Stimulated activated CD4-positive, alpha-beta T cell treated with anti-CD3 and anti-CD28 coated beads, Interleukin-2, amount 100 ng/mL, for 24 hours (primary cell): ENCODE measurements at places on chromosomes 6 and 20.

DNA sequence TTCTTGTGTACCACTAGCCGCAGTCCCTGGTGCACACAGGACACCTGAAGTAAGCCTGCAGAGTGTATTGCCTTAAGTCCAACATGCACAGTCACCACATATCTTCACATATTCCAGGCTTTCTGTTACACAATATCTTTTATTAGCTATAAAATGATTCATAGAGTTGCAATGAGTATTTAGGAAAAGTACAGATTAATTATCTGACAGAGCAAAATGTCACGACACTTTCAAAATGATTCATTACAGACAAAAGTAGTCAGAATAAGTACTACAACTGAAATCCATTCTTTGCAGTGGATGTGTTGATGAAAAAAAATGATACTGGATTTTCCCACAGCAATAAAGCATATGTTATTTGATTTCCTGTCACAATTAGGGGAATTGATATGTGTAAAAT, 199.5 kb upstream of the ASCC3 start:
- no peak for DNase-seq

GRCh38 chr6:28743271-28743789, 180.5 kb downstream of the TRIM27 start:
- DNase-seq, result no peak

- DNase-seq, result no peak
Observed at GRCh38 chr6:157570104-157570503, 189.1 kb downstream of the ZDHHC14 start.

DNA sequence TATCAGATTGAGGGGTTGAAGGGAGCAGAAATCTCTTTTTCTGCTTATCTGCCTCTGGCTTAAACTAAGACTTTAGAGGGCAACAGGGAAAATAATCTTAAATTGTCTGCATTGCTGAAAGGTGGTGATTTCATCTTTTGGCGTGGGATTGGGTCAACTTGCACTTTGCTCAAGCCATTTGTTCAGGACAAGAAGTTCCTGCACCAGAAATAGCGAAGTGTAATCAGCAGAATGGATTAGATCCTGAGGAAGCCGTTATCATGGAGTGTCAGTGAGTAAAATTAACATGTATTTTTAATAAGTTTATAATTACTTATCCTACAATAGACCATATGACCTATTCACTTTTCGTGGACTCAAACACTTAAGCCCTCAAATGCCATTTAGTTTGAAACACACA, 249.3 kb downstream of the CD83 start:
- DNase-seq, result no peak

DNA sequence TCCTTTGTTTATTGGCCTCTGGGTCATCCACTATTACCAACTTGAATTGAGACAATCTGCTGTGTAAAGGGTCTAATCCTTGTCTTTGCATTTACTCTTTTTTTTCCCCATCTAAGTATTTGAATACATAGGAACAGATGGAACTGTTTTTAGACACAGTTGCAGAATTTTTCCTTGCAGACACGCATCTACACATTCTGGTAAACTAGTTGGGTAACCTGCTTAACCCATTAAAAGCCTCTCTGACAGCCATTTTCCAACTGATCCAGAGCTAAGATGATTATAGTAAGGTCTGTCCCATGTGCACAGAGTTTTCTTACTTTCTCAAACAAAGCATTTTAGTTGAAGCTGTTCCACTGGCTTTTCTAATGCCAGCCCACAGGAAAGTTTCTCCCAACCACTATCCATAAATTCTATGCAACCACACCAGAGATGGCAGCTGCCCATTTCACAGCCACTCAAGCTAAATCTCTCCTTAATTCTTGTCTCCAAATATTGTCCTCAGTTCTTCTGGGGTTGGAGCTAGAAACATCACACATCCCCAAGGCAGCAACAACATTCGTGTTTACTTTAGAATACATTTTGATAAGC, 492.1 kb downstream of the MAFB start:
- DNase-seq, result no peak

GRCh38 chr20:21106171-21107017, at the start of gene LINC00237:
TSS of gene LINC00237 (minus strand) at chr20:21106358.
- no peak for DNase-seq

DNA sequence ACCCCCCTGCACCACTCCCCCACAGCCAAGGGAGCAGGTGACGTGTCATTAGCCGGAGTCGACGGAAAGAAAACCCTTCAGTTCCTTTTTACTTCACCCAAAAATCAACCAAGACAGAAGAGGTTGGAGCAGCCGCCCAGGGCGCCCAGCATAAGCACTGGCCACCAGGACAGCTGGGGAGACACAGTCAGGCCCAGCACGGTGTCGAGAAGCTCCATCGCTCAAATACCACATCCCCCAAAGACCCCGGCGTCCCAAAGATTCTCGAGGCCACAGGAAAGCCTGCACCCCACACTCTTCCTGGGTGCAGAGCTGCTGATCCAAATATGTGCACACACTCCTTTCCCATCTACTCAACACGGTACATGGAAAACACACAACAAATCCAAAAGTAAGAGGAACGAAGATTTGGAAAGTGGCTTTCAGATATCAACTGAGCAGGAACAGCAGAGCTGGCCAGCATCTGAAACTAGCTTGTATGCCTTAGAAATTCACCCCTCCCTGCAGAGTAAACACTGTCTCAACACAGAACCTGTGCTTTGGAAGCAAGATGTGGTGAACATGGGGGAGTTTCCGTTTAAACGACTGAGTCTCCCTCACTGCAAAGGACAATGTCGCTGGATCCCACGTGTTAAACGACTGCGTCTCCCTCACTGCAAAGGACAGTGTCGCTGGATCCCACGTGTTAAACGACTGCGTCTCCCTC, 54.6 kb downstream of the DLL1 start:
- DNase-seq, result no peak

DNA sequence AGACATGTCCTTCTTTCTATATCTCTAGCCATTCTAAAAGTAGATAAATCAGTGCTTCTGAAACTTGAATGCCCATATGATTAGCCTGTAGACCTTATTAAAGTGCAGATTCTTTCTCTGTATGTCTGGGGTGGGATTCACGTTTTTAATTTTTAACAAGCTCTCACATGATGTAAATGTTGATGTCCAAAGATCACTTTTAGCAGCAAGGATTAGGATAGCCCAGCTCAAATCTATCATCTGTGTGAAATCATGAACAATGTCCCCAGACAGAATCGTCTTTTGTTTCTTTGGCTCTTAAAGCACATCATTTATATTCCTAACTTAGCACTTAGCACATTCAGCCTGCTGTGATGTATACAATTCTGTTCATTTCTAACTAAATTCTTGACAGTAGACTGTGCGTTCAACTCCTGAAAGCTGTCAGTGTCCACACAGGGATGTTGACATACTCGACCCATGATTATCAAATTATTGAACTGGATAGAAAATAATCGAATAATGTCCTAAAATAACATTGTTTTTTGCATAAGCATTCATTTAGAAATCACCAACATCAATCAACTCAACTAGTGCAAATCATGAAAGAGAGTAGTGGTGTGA, 102.1 kb upstream of the MLIP start:
- no peak for DNase-seq

GRCh38 chr6:36038120-36038876, 10.7 kb downstream of the MAPK14 start:
- no peak for DNase-seq

- DNase-seq, result no peak
Observed at GRCh38 chr6:105596284-105596755, 193.4 kb upstream of the PREP start.

GRCh38 chr6:19752746-19753145, 84.4 kb upstream of the ID4 start:
- no peak for DNase-seq

- no peak for DNase-seq
Observed at GRCh38 chr20:59299945-59300332, 472 bp upstream of the EDN3 start.

DNA sequence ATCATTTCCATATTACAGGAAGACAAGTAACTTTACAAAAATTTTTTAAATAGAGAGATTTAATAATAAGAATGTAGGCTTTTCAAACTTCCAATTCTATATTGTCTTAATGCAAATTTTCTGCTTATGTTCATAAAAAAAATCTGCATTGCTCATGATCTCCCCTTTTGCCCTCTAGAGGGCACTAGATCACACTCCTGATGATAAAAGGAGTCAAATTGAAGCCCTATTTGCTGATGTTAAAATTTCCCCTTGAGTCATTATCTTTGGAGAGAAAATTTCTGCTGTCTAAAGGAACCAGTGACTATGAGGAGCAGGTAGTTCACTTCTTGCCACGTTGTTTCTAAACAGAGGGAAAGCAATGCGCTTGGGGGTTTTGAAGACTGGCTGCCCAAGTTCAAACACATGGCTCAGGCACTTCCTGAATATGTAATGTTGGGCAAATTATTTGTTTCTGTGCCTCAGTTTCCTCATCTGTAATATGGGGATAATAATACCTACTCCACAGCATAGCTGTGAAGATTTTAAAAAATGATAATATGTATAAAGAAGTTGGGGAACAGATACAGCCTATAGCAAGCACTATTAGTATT, 874.2 kb downstream of the TFAP2A start:
- DNase-seq, result no peak

DNA sequence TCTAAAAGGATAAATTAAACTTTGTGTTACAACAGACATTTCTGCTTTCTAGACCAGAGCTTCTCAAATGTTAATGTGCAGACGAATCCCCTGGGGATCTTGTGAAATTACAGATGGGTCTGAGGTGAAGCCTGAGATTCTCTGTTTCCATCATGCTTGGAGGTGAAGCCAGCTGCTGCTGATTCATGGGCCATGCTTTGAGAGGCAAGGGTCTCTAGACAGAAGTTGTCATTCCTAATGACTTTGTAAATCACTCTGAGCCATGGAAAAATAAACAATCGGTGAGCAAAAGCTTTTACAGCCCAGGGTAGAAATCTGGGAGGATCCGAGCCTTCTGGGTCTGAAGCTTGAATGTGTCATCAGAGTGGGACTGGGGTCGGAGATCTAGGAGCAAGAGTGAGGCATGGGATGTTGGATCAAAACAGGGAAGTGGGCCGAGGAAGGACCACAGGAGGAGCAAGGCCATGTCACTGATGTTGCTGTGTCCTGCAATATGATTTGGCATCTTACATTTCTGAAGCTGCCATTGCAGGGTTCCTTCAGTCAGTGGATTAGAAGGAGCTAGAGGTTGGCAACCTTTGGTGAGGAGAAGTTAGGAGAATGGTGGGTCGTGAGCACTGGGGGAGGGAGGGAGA, 77.3 kb downstream of the TRMT11 start:
- DNase-seq, result no peak

- DNase-seq, result no peak
Observed at GRCh38 chr6:150694889-150695288, 95.2 kb downstream of the PLEKHG1 start.

- no peak for DNase-seq
Observed at GRCh38 chr6:90347411-90347851, 50.8 kb upstream of the BACH2 start.

GRCh38 chr6:104601131-104601651, 258.5 kb downstream of the HACE1 start:
- no peak for DNase-seq

- DNase-seq, result no peak
Observed at GRCh38 chr6:6753301-6753700, 164.8 kb downstream of the LY86 start.

GRCh38 chr6:148657048-148657447, 89.8 kb upstream of the UST start:
- DNase-seq, result no peak

- no peak for DNase-seq
Observed at GRCh38 chr20:62558779-62559178, 83.0 kb upstream of the GATA5 start.

GRCh38 chr6:18148304-18149025, 6.4 kb downstream of the TPMT start:
- no peak for DNase-seq

GRCh38 chr20:13262302-13262650, 41.2 kb downstream of the ISM1 start:
- DNase-seq, result no peak

- no peak for DNase-seq
Observed at GRCh38 chr20:4881006-4881730, 120.1 kb downstream of the SLC23A2 start.

DNA sequence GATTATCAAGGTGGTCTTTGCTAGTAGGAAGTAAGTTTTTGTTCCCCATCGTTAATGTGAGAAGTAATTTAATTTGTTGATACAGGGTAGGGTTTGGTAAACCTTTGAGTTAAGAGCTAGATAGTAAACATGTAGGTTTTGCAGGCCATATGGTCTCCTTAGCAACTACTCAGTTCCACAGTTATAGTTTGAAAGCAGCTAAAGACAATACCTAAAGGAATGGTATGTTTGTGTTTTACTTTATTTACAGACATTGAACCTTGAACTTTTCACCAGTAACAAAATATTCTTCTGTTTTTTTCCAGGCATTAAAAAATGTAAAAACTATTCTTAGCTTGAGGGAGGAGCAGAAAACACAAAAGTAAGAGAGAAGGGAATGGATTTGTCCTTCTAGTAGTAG, 1.7 kb downstream of the CAP2 start:
- DNase-seq, result no peak

- DNase-seq, result no peak
Observed at GRCh38 chr6:125340991-125341390, 39.2 kb upstream of the HDDC2 start.

DNA sequence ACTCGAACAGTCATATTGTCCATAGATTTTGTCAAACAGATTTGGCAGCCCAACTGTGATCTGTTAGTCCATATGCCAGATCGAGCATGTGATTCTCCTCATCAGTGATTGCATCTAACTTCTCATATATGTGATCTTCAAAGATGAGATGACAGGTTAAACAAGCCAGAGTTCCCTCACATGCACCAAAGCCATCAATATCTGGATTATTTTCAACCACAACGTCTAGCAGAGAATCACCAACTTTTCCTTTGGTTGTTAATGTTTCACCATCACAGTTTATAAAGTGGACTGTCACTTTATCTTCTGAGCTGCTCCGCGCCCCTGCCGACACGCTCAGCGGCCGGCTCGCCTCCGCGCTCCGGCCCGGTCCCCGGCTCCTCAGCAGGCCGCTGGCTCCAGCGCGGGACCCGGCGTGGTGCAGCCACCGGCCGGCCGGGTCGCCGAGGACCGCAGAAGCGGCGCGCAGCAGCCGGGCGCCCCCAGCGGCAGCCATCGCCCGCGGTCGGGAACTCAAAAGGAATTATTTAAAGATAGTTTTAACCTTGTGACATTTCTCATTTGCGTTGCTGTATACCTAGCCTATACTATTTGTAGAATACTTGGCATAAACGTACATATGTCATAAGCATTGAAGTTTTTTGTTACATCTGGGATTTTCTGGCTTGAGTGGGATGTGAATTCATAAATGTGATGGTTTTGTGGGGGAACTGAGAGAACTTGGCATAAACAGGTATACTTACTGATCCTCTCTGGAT, 40.1 kb upstream of the DYNLRB1 start:
- DNase-seq, result peak; percentile 57

- DNase-seq, result no peak
Observed at GRCh38 chr6:159047891-159048685, 3.3 kb upstream of the TAGAP start.

- DNase-seq, result no peak
Observed at GRCh38 chr20:63478346-63479302, 6.2 kb upstream of the KCNQ2 start.

- DNase-seq, result peak; percentile 52
Observed at GRCh38 chr6:73728548-73729205, 32.7 kb downstream of the CD109 start.

- no peak for DNase-seq
Observed at GRCh38 chr20:61989741-61990140, 75.9 kb downstream of the TAF4 start.
